ENCODE measurements at places on chromosomes 3 and 15.

DNA sequence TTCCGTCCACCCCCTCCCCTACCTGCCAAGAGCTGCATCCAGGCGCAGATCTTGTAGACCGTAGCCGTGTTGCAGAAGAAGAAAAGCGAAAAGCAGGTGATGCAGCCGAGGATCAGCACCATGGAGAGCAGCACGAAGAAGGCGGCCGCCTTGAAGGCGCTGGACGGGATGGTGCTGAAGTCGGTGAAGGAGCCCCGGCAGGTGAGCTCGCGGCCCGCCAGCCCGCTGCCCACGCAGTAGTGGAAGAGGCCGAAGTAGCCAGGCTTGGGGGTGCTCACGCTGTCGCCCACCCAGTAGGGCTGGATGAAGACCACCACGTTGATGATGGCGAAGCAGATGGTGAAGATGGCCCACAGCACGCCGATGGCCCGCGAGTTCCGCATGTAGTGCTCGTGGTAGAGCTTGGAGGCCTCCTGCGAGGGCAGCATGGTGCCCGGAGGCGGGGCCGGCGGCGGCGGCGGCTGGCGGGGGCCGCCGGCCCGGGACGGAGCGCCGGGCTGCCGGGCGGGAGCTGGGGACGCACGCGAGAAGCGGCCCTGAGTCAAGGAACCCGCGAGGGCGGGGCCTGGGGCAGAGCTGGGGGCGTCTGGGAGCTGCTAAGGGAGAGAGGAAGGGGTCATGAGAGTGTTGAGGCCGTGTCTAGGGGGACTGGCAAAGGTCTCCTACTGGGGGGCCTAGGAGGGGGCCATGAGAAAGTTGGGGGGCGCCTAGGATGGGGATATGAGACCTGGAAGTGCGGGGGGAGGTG, 1.2 kb downstream of the LHFPL4 start:
- no peak for DNase-seq

GRCh38 chr15:35071106-35071505, 14.0 kb downstream of the NANOGP8 start:
- DNase-seq = no peak

DNA sequence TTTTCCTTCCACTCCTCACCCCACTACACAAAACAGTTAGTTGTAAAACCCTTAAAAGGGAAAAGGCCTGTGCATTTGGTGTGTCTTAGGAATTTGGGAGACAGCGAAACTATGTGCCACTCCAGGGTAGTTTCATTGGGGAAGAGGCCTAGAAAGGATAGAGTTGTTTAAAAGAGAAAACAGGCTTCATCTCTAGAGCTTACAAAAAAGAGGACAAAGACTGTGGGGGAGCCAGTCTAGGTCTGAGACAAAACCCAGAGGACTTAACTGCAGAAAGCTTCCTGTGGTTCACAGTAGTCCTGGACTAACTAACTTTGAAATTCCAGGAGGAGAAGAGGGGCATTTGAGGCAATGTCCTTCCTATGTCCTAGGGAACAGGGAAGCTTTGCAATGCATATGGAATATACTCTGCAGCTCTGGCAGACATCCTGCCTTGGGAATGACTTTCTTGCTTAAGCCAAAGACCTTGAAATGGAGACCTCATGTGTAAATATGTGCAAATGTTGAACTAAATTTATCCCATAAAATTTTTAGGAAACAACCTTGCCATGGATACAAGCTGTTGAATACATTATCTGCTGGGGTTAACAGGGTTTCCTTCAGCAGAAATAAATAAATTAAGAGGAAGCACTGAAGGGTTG, 159.4 kb downstream of the LSAMP start:
- no peak for DNase-seq

GRCh38 chr3:15955968-15956367, 158.2 kb upstream of the ANKRD28 start:
- no peak for DNase-seq

- DNase-seq = no peak
Measured at GRCh38 chr15:26261966-26262365, 398.8 kb upstream of the ATP10A start.

- no peak for DNase-seq
Measured at GRCh38 chr3:23116081-23116837, 86.9 kb upstream of the UBE2E2 start.

- no peak for DNase-seq
Measured at GRCh38 chr3:5505163-5505562, 317.7 kb downstream of the EDEM1 start.

DNA sequence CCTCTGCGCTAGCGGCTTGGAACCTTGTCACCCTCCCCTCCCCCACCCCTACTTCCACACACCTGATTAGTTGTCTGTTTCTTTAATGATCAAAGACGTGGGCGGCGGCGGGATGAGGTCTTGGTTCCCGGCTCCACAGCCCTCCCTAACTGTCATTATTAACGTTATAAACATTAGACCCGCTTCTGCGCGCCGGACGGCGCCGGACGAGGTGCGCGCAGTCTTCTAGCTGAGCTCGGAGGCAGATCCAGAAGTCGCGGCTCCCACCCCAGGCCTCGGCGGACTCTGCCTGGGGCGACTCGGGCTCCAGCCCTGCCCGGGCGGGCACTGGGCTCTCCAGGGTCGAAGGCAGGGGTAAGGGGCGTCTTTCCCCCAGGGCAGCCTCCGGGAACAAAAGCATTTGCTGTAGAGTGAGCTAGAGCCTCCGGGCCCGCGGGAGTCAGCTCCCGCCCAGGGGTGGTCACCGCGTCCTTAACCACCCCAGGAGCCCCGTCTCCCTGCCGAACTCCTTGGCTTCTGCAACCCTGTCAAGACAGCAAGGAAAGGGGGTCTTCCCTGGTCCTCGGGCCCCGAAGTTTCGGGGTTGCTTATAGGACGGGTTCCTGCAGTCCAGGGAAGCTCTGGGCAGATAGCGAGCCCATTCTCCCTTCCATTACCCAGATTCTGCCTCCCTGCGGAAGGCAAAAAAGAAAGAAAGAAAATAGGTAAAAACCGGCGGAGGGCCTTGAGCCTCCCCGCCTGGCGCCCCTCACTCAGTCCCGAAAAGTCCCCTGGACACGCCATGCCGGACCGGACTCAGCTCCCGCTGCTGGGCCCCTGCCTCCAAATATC, 2.2 kb upstream of the ISLR2 start:
- DNase-seq = no peak

DNA sequence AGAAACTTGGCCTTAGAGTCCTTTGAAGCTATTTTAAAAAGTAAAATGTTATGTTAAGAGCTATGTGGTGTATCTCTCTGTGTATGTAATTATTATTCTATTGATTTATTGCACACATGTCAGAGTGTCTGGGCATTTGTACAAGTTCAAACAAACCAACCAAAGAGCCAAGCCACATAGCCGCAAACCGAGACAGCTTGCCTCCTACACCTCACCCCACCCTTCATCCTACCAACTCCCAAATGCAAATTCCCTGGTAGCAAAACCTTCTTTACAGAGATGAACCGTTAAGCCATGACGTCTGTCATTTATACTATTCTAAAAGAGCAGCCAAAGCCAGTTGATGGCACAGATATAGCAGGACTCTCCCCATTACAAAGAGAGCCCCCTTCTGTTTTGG, 332.3 kb downstream of the ERC2 start:
- peak; percentile 36 for DNase-seq

GRCh38 chr3:44292947-44293346, 45.6 kb upstream of the TCAIM start:
- DNase-seq = no peak

DNA sequence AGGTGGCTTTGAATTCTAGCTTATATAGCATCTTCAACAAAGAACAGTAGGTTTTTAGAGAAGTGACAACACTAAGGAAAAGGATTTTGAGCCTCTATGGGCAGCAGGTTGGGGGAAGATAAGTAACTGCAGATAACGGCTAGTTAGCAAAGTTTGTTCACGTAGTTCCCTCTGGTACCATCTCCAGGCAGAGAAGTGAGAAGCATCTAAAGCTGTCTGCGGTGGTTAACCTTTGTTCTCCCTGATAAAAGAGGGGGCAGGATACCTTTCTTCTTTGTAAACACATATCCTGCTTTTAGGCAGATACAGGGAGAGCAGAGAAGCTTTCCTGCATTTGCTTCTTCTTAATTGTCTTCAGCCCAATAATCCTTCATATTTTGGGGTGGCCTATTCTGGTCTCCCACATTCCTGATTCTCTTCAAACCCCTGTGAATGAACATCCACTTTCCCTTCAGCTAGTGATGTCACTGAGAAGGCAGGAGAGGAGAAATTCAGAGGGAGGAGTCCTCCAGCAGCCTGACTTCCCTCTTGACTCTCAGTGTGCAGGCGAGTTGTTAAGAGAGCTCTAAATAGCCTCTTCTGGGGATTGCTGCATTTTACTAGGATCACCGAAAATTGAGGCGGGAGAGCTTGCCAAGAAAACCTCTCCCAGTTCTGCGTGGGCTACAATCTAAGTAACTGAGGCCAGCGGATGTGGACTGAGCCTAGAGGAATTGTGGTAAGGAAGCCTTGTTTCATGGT, 393.7 kb upstream of the C2CD4B start:
- no peak for DNase-seq

DNA sequence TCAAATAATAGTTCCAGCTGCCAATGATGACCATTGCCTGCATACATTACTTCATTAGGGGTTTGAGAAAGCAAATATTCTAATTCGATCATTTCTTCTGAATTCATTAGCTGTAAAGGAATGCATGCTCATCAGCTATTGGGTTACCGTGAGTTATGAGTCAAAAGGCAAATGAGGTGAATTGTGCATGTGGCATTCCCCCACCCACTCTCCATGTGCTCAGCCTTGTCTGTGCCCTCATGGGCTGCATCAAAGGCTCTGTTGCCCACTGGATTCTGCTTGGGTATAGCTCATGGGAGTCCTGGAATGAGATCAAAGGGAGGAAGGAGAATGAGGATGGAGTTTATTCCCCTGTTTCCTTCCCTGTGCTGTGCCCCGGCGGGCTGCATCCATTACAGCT, 99.3 kb upstream of the CHRNA7 start:
- DNase-seq = peak; percentile 75

- DNase-seq = no peak
Measured at GRCh38 chr3:14539742-14540491, at the start of gene GRIP2. Gene GRIP2 (minus strand): TSS chr3:14540342. CDS start chr3:14540308, 34 bp downstream.

GRCh38 chr15:75720787-75721479, 8.3 kb upstream of the CSPG4 start:
- DNase-seq = peak; percentile 76

DNA sequence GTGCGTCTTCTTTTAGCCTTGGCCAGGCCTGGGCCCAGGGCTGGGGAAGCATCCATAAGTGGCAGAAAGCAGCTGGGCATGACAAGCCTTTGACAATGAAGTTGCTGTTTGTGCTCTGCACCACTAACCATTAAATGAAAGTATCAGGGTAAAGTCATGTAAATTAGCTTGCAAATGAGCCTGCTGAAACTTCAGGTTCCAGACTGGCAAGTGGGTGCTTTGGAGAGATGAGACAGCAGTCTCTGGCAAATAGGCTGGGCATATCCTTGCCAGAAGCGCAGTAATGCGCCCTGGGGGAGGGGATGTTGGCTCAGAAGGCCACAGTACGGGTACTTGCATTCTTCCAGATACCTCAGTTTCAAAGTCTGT, 40.7 kb downstream of the RAB6B start:
- no peak for DNase-seq

DNA sequence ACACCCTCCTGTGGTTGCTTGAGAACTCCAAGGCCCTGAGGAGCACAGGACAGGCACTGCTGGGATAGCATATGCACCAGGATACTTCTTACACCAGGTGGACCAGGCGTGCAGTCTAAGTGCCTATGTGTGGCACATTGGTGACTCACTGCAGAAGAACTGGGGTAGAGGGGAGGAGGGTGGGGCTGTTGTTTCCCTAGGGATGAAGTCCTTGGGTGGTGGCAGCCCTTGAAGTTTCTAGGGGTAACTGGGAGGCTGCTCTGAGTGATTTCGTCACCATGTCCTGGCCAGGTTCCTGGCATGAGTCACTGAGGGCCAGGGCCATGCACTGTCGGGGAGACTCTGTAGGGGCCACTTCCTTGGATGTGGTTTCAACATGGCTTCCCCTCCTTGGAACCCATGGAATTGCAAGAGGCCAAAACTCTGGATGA, 15.9 kb downstream of the MYZAP start:
- DNase-seq = peak; percentile 95

DNA sequence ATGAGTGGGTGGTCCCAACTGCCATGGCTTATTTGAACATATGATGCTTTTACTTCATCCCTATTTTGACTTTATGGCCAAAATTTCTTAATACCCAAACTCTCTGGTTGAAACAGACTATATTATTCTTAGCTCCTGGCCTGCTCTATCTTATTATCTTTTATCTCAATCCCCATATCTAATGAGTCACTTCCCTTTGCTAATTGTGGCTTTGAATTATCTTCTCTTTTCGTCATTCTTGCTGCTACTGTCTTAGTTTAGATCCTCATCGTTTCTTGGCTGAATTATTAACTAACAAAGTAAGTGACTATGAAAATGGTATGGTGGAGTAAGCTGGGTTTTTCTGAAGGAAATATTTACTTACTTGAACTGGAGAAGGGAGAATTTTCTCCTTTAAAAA, 28.2 kb upstream of the DNAJC19 start:
- DNase-seq = no peak

DNA sequence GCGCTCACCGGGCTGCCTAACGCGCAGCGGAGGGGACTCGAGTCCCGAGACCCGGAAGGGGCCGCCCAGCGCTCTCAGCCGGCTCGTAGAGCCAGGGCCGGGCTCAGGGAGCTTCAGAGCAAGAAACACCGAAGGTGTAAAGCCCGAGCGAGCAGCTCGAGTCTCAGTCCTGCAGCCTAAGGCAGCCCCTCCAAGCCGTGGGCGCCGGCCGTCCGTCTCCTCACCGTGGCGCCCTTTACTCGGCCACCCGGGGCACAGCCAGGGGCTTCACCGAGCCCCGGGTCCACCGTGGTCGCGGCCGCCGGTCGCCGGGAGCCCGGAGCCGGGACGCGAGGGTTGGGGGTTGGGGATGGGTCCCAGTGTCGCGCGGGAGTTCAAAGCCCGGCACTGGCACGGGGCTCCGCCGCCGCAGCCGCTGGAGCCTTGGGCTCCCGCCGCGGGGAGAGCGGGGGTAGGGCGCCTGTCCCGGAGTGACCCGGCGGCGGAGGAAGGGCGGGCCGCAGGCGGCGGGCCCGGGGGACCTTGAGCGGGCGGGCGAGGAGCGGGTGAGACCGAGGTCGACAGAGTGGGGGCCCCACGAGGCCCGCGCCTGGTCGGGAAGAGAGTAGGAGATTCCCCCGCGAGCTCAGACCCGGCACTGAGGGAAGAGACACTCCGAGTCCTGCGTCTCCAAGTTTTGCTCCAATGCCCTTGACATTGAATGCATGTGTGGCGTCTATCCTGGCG, 26.9 kb upstream of the THRB start:
- peak; percentile 14 for DNase-seq

- no peak for DNase-seq
Measured at GRCh38 chr3:141382571-141382970, 14.3 kb downstream of the ZBTB38 start.

- DNase-seq = no peak
Measured at GRCh38 chr15:42071717-42072116, 22.6 kb downstream of the PLA2G4D start.
